ENCODE measurements at places on chromosomes 2 and 18.

DNA sequence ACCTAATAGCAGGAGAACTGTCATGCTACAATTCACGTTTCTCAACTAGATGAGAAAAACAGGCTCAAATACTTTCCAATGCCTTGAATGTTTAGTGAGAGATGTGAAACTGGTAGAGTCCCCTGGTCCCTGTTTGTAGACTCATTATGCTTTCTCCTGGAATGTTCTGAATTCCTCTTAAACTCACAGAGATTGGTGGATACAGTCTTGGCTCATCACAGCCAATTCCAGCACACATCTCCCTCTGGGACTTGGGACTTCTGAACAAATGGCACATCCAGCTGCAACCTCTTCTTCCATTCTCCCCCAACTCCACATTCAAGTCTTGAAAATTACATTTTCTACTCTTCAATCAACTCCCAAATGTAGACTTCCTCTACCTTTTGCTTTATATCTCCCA, 58.4 kb upstream of the NT5C1B start:
- DNase-seq, result no peak

GRCh38 chr2:155867564-155867963, 465.0 kb downstream of the NR4A2 start:
- DNase-seq, result no peak

GRCh38 chr2:12335131-12335530, 381.6 kb upstream of the TRIB2 start:
- no peak for DNase-seq

DNA sequence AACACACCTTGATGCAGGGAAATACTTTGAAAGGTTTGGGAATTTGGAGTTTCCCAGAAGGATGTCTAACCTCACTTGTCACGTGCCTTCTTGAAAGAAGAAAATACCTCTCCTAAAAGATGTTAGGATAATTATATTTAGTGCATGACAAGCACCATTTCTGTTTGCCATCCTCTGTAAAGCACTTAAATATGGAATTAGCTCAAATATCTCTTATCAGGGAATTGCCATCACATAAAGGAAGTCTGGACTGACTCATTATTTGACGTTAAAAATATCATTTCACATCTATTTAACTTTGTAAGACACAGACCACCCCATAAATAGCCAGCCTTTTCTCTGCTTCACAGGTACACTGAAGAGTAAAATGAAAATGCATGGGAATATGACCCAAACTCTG, 140.1 kb downstream of the STK39 start:
- DNase-seq, result no peak

DNA sequence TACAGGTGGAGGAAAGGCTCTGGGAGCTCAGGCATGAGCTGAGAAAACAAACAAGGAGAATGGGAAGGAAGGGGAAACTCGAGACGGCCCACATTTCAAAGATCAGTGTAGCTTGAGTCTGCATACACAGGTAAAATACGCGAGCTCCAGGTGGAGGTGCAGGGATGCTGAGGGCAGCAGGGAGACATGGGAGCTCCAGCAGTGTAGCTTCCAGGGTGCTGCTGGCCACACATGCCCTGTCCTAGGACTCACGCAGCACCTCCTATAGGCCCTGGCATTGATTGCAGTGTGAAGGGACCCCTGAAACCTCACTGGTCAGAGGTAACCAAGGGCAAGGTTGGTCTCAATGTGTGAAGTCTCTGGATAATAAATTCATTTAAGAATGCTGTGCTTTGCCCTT, 362.8 kb upstream of the HS6ST1 start:
- DNase-seq, result no peak

DNA sequence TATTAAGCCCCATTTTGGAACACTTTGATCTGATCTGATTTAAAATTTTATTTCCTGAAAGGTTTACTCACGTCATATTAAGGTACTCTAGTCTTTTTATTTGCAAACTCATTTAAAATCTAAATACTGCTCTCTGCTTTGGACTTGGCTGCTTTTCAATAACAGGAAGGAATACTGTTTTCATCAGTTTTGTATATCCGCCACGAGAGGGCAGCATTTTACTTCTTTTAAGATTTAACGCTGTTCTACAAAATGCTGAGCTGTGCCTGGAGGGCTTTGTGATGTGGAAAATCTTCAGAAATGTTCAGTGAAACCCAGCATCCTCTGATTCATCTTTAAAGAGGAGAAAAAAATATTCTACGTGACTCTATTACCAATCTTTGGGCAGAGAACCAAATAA, 37.5 kb upstream of the SLC38A11 start:
- peak; percentile 10 for DNase-seq
